ENCODE measurements at places on chromosomes 7 and 10. TPM values are rescaled to one million over a fixed set of nuclear protein-coding genes. Genes with fewer than 3 reads are reported as not detected.

The GDF10 gene
- 0.57 TPM for total RNA-seq

DNA sequence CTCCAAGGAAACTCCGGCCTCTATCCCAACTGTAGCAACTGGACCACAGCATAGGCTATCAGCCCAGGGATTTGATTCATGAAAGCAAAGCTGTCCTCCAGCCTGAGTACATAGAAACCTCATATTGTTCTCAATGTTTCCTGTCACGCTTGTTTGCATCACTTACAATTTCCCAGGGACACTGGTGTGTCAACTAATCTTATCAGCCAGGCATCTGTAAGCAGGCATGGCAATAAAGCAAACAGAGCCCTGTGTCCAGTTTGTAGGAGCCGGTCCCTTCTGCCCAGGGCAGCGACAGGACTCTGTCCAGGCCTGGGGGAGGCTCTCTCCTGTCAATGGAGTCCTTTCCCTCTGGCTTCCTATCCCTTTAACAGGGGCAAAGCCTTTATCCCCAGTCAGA is 23.0 kb upstream of the CDHR3 start:
- H3K27ac ChIP-seq, result no peak overlapping the region
- no peaks in the 10 kb centered on the region for H3K27me3 ChIP-seq
- peaks cover 9% of the 10 kb centered on the region for H3K4me1 ChIP-seq
- H3K36me3 ChIP-seq, result no peaks in the 10 kb centered on the region

DNA sequence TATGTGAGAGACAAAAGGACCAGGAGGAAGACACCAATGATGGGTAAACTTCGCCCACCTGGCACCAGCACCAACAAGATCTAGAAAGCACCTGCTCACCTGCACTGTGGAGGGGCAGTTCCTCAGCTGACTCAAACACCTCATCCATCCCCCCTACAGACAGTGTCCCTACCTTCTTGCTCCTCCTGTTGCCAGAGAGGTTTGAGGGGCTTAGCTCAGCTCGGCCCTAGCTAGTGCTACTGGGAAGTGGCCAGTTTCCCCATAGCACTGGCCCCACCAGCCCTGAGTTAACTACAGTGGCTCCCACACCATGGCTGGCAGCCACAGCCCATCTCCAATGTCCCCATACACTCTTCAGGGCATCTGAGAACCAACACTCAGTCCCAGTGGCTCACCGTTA is 70.8 kb downstream of the GRID1 start:
- DNase-seq, result peak; percentile 40
- no peaks in the 10 kb centered on the region for H3K36me3 ChIP-seq
- H3K4me3 ChIP-seq, result no peak overlapping the region
- H3K27me3 ChIP-seq, result peaks cover 22% of the 10 kb centered on the region
- H3K27ac ChIP-seq, result no peak overlapping the region
- no peaks in the 10 kb centered on the region for H3K4me1 ChIP-seq

The MALRD1 gene
- 1.8 TPM for total RNA-seq

DNA sequence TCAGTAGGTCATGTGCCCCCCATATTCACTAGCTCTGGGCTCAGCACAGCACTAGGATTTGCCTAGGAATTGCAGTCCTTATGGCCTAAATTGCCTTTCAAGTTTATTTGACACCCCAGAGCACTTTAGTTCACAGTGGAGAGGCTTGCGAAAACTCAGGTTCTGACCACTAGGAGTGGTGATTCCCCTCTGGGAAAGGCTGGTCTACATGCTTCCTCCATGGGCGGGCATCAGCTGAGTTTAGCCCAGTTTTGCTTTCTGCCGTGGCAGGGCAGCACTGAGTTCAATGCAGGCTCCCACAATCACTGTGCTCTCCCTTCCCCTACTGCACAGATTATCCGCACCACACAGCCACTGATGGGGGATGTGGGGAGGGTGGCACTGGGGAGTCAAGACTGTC is 94.4 kb downstream of the ADCYAP1R1 start:
- H3K27me3 ChIP-seq, result peaks cover 49% of the 10 kb centered on the region
- H3K36me3 ChIP-seq, result no peaks in the 10 kb centered on the region
- no peak for DNase-seq
- H3K4me3 ChIP-seq, result no peak overlapping the region
- H3K27ac ChIP-seq, result no peak overlapping the region

GRCh38 chr10:3813986-3814837 is 29.2 kb upstream of the KLF6 start:
- H3K4me1 ChIP-seq, result peaks cover 17% of the 10 kb centered on the region
- H3K36me3 ChIP-seq, result no peaks in the 10 kb centered on the region
- H3K27ac ChIP-seq, result no peak overlapping the region
- no peaks in the 10 kb centered on the region for H3K27me3 ChIP-seq
- no peak overlapping the region for H3K4me3 ChIP-seq
- DNase-seq, result no peak

- peaks cover 20% of the 10 kb centered on the region for H3K27me3 ChIP-seq
- H3K27ac ChIP-seq, result no peak overlapping the region
- no peak overlapping the region for H3K4me3 ChIP-seq
Observed at GRCh38 chr10:7474388-7474787, 63.6 kb upstream of the SFMBT2 start.

DNA sequence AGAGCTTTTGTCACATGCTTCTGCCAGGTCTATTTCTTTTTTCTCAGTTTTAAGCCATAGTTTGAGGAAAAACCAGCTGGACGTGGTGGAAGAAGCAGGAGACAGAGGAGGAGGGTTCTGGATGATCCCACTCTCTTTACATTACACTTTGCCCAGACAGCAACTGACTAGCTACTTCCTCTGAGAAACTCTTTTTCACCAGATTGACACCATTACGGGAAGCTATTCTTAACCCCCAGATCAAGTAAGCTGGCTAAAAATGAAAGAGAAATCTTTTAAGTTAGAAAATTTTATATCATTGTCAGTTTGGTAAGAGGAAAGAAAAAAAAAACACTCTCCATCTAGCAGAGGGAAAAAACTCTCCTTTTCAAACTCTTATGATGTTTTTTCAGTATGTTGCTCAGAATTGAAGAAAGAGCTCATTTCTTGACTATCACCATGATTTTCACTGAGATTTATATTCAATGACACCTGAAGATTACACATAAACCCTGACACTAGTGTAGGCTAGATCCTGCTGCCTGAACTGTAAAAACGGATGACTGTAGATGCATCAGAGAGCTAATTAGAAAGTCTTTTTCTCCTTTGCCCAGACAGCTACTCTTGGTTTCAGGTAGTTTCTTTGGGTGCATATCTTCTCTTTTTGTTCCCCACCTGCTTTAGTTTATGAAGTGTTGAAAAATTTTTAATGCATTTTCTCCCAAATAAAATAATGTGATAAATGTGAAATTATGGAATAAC is 203.1 kb downstream of the TFEC start:
- no peaks in the 10 kb centered on the region for H3K36me3 ChIP-seq
- DNase-seq, result no peak
- no peak overlapping the region for H3K27ac ChIP-seq
- no peaks in the 10 kb centered on the region for H3K27me3 ChIP-seq
- no peaks in the 10 kb centered on the region for H3K4me1 ChIP-seq

DNA sequence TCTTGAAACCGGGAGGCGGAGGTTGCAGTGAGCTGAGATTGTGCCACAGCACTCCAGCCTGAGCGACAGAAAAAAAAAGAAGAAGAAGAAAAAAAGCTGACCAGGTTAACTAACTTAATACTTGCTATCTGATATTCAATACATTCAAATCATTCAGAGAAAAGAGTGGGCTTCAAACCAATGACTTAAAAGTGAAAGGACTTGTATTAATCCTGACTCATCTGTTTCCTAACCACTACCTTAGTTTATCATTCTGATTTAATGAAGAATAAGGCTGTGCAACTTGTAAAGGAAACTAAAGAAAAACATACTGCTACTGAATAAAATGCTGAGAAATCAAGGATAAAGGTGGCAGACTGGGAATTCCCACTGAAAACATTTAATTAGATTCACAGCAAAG is 128.4 kb downstream of the NRBF2 start:
- DNase-seq, result no peak
- H3K27me3 ChIP-seq, result no peaks in the 10 kb centered on the region
- no peak overlapping the region for H3K4me3 ChIP-seq
- peaks cover 26% of the 10 kb centered on the region for H3K36me3 ChIP-seq
- peaks cover 26% of the 10 kb centered on the region for H3K4me1 ChIP-seq

- no peak overlapping the region for H3K4me3 ChIP-seq
- no peaks in the 10 kb centered on the region for H3K27me3 ChIP-seq
- peaks cover 7% of the 10 kb centered on the region for H3K36me3 ChIP-seq
- DNase-seq, result no peak
- peaks cover 11% of the 10 kb centered on the region for H3K4me1 ChIP-seq
Observed at GRCh38 chr7:77316219-77316978, 99.8 kb downstream of the GSAP start.

All from type B pancreatic cell (in vitro differentiated cells).